Astrocyte of the spinal cord (primary cell): ENCODE measurements at places on chromosomes 1 and 21.
A peak's percentile ranks its signal among the peaks of the same experiment; 100 is the strongest.

DNA sequence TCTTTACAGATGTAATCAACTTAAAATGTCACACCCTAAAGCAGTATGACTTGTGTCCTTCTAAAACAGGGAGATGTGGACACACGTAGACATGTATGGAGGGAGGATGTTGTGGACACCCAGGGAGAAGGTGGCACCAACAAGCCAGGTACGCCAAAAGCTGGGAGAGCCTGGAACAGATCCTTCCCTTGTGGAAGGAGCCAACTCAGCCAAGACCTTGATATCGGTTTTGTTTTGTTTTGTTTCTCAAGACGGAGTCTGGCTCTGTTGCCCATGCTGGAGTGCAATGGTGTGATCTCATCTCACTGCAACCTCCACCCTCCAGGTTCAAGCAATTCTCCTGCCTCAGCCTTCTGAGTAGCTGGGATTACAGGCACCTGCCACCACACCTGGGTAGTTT, 45.6 kb downstream of the CHAF1B start:
- DNase-seq = peak; percentile 31

GRCh38 chr21:41610042-41610839, 102.3 kb upstream of the TMPRSS2 start:
- DNase-seq = peak; percentile 56

DNA sequence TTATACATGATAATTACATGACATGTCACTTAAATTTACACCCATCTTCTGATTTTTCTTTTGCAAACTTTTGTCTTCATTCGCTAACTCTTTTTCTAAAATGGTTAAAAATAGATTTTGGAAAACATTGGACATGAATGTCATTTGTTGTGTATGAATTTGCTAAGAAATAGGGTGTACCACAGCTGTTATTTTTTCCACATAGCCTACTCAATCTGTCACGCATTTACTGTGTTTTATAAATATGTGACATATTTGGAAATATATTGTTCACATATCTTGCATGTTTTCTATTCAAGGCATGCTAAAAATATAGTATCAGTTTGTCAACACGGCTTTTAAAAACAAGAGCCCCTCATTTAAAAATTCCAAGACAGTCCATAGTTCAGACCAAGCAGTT, 47.9 kb upstream of the TARBP1 start:
- DNase-seq = no peak

- no peak for DNase-seq
Measured at GRCh38 chr1:160629286-160630210, 17.3 kb downstream of the SLAMF1 start.

DNA sequence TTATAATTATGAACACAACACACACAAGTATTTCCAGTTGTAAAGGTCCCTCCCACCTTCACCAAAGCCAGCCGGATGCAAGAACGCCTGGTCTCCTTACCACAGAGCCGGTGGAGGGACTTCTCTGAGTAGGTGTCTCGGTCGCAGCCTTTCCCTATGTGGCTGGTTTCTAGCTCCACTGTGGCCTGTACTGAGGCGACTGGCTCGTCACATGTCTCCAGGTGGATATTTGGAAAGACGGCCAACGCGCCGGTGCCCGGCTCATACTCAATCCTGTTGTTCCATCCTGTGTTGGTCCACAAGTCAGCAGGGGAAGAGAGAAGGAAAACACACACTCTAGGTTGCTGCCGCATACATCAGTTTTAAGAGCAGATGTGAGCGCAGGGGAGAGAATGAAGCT, 74.4 kb downstream of the CLSTN1 start:
- DNase-seq = no peak

- no peak for DNase-seq
Measured at GRCh38 chr1:107460035-107460434, 319.2 kb downstream of the NTNG1 start.

DNA sequence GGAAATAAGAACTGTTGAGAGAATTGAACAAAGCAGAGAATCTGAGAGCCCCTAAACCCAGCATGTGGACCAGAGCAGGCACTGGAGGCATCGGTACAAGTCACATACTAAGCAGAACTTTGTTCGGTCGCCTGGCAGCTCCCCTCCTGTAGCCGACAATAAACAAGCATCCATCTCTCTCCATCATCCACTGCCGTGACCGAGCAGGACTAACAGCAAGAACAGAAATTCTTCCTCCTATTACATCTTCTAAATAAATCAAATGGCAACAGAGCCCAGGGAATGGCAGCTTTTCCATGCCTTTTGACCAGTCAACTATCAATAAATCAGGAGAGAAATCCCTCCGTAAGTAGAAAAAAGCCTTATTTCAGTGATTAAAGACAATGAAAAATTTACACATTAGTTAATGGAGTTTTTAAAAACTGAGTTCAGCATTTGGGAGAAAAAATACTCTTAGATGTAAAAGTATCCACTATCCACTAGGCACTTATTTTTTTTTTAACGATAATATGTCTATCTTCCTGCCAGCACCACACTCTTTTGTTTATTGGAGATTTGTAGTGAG, 36.5 kb downstream of the PTPN14 start:
- DNase-seq = no peak

DNA sequence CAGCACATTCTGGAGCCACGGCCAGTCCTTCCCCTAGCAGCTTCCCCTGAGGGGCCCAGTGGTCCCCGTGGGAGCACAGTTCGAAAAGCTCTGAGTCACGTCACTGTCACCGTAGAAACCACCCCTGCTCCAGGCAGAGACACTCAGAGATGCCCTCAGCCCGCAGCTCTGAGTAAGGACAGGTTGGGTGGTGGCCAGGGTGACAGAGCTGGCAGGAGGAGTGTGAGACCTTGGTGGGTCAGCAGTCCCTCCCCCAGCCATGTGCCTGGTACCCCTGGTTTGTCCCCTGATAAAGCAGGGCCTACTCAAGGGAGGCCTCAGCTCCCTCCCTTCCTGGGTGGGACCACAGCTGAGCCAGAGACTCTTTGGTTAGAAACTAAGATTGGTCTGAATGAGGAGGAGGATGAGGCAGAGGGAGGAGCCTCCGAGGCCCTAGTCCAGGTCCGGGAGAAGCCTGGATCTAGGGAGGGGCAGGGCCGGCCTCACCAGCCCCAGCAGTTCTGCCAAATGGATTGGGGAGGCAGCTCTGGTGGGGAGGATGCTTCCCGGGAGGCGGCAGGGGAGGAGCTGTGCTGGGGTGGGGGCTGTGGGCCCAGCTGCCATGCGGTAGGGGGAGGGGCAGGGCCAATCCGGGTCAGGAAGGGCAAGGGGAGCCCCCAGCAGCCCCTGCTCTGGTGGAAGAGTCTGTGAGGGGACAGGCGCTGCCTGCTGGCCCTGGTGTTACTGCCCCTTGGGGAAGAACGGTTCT, 55.2 kb downstream of the SLC9A1 start:
- peak; percentile 72 for DNase-seq

GRCh38 chr1:172517081-172517480, 15.9 kb upstream of the SUCO start:
- DNase-seq = no peak
